IMR-90 (cell line): ENCODE measurements at places on chromosomes 1 and 21. TPM values are rescaled to one million over a fixed set of nuclear protein-coding genes. Genes with fewer than 3 reads are reported as not detected.

The COPA gene
- 377 and 436 TPM in 2 replicates for total RNA-seq

The NUAK2 gene
- 7.2 and 8.1 TPM in 2 replicates for total RNA-seq

The IGSF9 gene
- total RNA-seq: not detected in 2 replicates

The ADORA3 gene
- not detected in 2 replicates for total RNA-seq

GRCh38 chr1:85148524-85149250 is 52.1 kb downstream of the SYDE2 start:
- H3K27me3 ChIP-seq: no peaks in the 10 kb centered on the region
- H3K4me1 ChIP-seq: peaks cover 11% of the 10 kb centered on the region
- no peak overlapping the region for H3K4me3 ChIP-seq
- no peak overlapping the region for H3K27ac ChIP-seq

- H3K4me3 ChIP-seq: no peak overlapping the region
- H3K4me1 ChIP-seq: peaks cover 16% of the 10 kb centered on the region
- peaks cover 10% of the 10 kb centered on the region for H3K27me3 ChIP-seq
- H3K27ac ChIP-seq: no peak overlapping the region; the same call in 1 of the 2 replicates
- peak; percentile 84 for DNase-seq
- H3K36me3 ChIP-seq: no peaks in the 10 kb centered on the region; the same call in 1 of the 2 replicates
Measured at GRCh38 chr1:205325334-205325884, 3.9 kb upstream of the NUAK2 start.

DNA sequence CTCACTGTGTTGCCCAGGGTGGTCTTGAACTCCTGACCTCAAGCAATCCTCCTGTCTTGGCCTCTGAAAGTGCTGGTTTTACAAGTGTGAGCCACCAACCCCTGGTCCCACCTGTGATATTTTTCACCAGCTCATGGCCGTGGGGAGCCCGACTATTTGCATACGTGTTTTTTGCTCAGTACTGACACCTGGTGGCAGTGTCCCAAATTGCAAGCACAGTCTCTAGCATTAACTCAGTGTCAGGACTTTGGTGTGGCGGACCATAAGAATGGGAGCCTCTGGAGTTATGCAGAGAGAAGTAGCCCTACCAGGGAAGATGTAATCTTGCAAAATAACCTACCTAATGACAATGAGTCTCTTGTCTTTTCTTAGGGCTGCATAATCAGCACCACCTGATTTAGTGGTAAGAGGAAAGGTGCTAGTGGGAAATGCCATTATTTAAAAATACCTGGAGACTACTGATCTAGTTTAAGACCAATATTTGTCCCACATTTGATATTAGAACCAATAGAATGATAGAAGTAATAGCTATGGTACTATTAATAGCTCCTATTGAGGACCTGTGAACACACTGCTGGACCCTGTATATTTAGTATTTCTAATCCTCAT is 305.4 kb downstream of the DISC1 start:
- peaks cover 2% of the 10 kb centered on the region; the same call in 1 of the 2 replicates for H3K4me1 ChIP-seq
- no peaks in the 10 kb centered on the region for H3K27me3 ChIP-seq
- H3K36me3 ChIP-seq: no peaks in the 10 kb centered on the region
- H3K27ac ChIP-seq: no peak overlapping the region
- no peak overlapping the region for H3K4me3 ChIP-seq
- DNase-seq: no peak

- DNase-seq: peak; percentile 71
- H3K4me3 ChIP-seq: peak overlapping the region; percentile 93
- H3K27ac ChIP-seq: peak overlapping the region; percentile 89
- peaks cover 31% of the 10 kb centered on the region for H3K4me1 ChIP-seq
- peaks cover 8% of the 10 kb centered on the region for H3K36me3 ChIP-seq
Measured at GRCh38 chr1:1305300-1306069, 2.2 kb downstream of the ACAP3 start.

DNA sequence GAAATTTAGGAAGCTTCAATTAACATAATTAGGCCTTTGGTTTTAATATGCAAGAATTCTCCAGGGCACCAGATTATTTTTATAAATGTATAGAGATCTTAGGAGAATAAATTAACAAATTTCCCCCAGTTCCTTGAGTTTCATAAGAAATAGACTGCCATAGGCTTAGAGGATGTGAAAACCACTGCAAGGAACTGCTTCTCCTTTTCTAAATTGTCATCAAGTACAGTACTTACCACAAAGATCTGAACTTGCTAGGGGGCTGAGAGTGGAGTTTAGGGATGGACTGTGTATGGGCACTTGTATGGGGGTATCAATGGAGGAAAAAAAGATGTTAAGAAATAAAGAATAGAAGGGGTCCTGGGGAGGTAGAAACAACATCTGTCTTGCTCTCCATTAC is 31.1 kb downstream of the LHX8 start:
- no peaks in the 10 kb centered on the region for H3K36me3 ChIP-seq
- H3K27ac ChIP-seq: no peak overlapping the region
- no peak for DNase-seq
- H3K4me1 ChIP-seq: no peaks in the 10 kb centered on the region
- no peak overlapping the region for H3K4me3 ChIP-seq
- H3K27me3 ChIP-seq: no peaks in the 10 kb centered on the region

GRCh38 chr1:93963585-93963984 is 54.4 kb upstream of the GCLM start:
- H3K4me1 ChIP-seq: peaks cover 4% of the 10 kb centered on the region
- H3K4me3 ChIP-seq: no peak overlapping the region
- no peak overlapping the region for H3K27ac ChIP-seq
- DNase-seq: no peak
- H3K36me3 ChIP-seq: no peaks in the 10 kb centered on the region

DNA sequence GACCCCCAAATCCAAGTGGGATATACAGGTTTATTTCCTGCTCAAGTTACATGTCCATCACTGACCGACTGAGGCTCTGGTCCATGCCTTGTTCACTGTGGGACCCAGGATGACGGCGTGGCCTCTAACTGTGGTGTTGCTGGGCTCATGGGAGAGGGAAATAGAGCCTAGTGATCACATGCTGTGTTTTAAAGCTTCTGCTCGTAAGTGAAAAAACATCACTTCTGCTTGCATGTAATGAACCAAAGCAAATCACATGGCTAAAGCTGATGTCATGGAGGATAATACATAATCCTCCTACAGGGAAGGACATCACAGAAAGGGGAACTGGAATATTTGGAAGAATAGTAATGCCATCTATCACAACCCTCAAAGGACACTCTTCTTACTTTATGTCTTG is 107.6 kb downstream of the FASLG start:
- no peak for DNase-seq
- no peak overlapping the region for H3K27ac ChIP-seq
- no peaks in the 10 kb centered on the region; the same call in 1 of the 2 replicates for H3K4me1 ChIP-seq
- H3K27me3 ChIP-seq: peaks cover 1% of the 10 kb centered on the region; the same call in 1 of the 2 replicates

- H3K27ac ChIP-seq: no peak overlapping the region
- H3K36me3 ChIP-seq: no peaks in the 10 kb centered on the region
- peaks cover 2% of the 10 kb centered on the region; the same call in 1 of the 2 replicates for H3K4me1 ChIP-seq
- DNase-seq: no peak
- H3K27me3 ChIP-seq: no peaks in the 10 kb centered on the region
Measured at GRCh38 chr1:98421085-98421435, 240.5 kb upstream of the SNX7 start.

DNA sequence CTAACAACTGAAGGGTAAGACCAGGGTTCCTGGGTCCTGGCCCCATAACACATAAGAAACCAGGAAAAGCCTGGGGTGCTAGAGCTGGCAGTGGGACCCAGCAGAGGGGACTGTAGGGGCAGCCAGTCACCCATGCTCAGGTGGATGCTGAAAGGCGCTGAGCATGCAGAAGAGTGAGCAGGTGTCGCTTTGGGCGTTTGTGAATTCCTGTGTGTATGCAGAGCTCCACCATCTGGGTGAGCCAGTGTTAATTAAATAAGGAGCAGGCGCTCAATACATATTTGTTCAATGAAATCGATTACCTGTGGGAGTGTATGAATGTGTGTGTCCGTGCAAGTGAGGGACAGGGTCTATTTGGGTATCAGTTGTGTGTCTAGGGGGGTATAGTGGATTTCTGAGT is 499 bp downstream of the C1QA start:
- H3K4me1 ChIP-seq: no peaks in the 10 kb centered on the region; the same call in 1 of the 2 replicates
- no peak overlapping the region for H3K27ac ChIP-seq
- H3K36me3 ChIP-seq: no peaks in the 10 kb centered on the region
- no peak for DNase-seq
- H3K4me3 ChIP-seq: no peak overlapping the region

DNA sequence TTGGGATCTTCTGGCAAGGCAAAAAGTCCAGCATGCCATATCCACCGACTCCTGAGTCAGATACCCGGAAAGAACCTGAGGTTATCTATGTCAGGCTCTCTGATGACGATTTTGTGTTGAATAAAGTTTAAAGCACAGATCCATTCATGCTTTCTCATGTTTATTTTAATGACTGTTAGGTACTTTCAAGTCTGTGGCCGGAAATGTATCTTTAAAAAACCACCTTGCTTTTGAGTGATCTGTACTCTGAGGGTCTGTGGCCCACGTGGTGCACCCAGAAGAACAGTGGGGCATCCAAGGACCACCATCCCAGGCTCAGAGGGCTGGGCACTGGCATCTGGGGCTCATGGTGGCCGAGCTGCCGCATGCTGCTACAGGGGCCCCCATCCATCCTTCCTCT is 30.1 kb upstream of the VASH2 start:
- H3K27ac ChIP-seq: no peak overlapping the region
- no peak for DNase-seq
- H3K4me3 ChIP-seq: no peak overlapping the region

DNA sequence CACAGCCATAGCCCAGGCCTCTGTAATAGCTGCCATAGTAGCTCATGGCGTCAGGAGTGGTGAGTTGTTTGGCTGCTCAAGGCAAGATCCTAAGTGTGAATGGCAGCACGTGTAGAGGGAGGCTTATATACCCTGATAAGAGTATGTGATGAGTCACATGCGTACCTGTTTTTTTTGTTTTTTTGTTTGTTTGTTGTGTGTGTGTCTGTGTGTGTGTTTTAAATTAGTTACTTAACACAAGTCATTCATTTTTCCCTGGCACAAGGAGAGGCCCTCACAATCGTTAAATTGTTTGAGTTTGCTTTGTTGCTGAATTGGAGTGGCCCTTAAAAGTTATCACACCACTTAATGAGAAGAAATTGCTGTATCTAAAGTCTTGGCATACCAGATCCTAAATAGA is at the start of gene KRTAP19-4:
Gene KRTAP19-4, minus strand, starts transcription at position 101 of the 400 bp plus-strand sequence. Its CDS starts 55 bp downstream, at position 46.
- no peaks in the 10 kb centered on the region for H3K4me1 ChIP-seq

DNA sequence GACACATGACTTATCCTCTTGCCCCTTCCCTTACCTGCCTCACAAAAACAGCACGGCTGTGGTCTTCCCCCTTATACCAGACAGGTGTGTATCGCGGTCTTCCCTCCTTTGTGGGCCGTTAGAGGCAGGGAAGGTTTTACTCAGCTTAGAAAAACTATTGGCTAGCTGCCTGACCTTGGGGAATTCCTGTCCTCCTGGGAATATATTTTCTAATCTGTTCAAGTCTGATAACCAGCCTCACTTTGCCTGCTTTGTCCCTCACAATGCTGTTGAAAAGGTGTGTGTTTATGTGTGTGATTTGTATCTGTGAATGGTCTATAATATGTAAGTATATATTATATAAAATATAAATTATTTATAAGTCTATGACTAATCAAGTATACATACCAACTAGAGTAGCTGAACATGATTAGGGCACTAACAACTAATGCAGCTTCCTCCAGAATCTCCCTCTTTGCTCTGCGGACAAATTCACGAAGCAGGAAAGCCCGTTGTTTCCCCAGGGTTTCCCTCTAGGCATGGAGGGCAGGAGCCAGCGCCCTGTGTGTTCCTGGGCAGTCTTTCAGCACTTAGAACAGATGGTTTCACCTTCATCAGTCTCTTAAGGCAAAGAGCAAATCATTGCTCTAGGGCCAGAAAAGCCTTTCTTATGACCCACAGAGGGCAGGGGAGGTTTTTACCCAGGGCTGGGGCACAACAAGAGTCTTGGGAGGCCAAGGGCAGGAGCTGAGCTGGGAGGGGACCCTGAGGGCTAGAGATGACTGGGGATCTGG is 25.6 kb downstream of the SLC26A9 start:
- peaks cover 4% of the 10 kb centered on the region for H3K27me3 ChIP-seq
- no peak overlapping the region for H3K4me3 ChIP-seq
- no peak for DNase-seq

DNA sequence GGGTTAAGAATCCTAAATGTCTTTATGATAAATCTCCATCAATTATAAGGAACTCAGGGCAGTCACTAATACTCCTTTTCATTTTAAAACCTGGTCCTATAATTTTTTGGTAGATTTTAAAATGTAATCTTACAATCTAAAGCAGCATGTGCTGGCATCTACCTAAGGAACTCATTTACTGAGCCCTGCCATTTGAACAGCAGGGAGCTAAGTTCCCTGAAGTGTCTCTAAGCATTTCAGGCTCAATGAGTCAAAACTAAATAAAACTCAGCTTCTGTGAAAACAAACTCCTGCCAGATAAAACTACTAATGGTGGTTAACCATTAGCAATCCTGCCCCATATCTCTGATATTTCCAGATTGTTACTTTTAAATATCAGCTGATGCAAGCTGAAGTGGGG is 1371.8 kb upstream of the PRMT6 start:
- no peaks in the 10 kb centered on the region for H3K36me3 ChIP-seq
- H3K4me1 ChIP-seq: no peaks in the 10 kb centered on the region
- no peak for DNase-seq
- H3K27me3 ChIP-seq: no peaks in the 10 kb centered on the region
- no peak overlapping the region for H3K4me3 ChIP-seq
- H3K27ac ChIP-seq: no peak overlapping the region

- DNase-seq: no peak
- no peaks in the 10 kb centered on the region for H3K27me3 ChIP-seq
- H3K4me1 ChIP-seq: no peaks in the 10 kb centered on the region
- H3K27ac ChIP-seq: no peak overlapping the region
- no peaks in the 10 kb centered on the region for H3K36me3 ChIP-seq
- H3K4me3 ChIP-seq: no peak overlapping the region
Measured at GRCh38 chr1:60262701-60263100, 189.1 kb upstream of the C1orf87 start.

- H3K4me1 ChIP-seq: peaks cover 12% of the 10 kb centered on the region
- no peak for DNase-seq
Measured at GRCh38 chr1:204267191-204267601, 53.4 kb upstream of the GOLT1A start.

- no peak overlapping the region for H3K4me3 ChIP-seq
- no peak for DNase-seq
- peaks cover 25% of the 10 kb centered on the region for H3K4me1 ChIP-seq
- peaks cover 38% of the 10 kb centered on the region for H3K36me3 ChIP-seq
Measured at GRCh38 chr21:34878940-34879339, 170.2 kb downstream of the RUNX1 start.

GRCh38 chr1:42189931-42190853 is 25.6 kb upstream of the GUCA2A start:
- H3K4me1 ChIP-seq: no peaks in the 10 kb centered on the region
- H3K27me3 ChIP-seq: no peaks in the 10 kb centered on the region
- H3K36me3 ChIP-seq: peaks cover 9% of the 10 kb centered on the region
- peak; percentile 39 for DNase-seq
